ENCODE measurements at places on chromosomes 6 and 20.

DNA sequence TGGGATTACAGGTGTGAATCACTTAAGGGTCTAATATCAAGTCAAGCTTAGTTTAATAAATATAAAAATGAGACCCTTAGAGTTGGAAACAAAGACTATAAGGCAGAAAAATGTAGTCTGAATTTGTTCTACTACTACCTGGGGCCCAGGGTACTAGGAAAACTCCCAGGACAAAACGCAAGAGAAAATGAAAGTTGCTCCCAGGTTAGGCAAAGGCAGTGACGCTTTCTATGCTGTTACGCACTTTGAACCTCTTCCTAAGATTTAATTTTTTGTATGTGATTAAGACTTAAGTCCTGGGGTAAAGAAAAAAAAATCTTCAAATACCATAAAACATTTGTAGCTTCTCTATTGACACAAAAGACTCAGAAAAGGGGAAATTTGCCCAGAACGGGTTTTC is 17.3 kb downstream of the DSP start:
- DNase-seq, result no peak

- DNase-seq, result no peak
Measured at GRCh38 chr6:137756788-137757187, 110.3 kb upstream of the TNFAIP3 start.

DNA sequence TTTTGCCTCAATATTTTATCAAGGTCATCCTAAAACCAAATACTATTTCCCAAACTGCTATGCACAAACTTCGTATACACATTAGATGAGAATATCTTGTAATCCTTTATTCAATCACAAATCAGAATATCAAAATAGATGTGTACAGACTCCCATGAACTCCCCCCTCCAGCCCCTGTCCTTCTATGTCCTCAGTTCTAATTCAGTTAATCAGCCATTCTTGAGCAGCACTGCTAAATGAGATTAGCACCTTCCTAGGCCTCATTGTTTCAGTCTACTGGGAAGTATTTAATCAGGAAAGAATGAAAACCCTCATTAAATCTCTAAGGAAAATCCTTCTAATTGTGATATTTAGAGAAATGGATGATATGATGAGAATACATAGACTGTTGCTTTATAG is 36.6 kb downstream of the RCAN2 start:
- DNase-seq, result no peak

DNA sequence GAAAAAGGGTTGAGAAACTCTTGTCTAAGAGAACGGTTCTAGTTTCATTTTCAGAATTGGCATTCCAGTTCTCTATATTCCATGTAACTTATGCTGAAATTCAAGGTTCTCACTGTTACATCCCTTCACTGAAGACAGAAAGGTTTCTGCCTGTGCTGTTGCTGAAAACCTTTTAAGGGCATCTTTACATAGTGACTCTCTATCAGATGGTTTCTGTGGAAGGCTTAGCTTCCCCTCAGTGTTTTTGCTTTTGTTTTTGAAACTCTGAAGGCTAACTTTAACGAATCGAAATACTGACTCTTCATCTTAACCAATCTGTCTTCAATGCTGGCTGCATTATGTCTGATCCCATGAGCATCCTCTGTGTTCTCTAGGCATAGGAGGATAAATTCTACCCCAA is 1286.2 kb upstream of the EYS start:
- DNase-seq, result no peak

DNA sequence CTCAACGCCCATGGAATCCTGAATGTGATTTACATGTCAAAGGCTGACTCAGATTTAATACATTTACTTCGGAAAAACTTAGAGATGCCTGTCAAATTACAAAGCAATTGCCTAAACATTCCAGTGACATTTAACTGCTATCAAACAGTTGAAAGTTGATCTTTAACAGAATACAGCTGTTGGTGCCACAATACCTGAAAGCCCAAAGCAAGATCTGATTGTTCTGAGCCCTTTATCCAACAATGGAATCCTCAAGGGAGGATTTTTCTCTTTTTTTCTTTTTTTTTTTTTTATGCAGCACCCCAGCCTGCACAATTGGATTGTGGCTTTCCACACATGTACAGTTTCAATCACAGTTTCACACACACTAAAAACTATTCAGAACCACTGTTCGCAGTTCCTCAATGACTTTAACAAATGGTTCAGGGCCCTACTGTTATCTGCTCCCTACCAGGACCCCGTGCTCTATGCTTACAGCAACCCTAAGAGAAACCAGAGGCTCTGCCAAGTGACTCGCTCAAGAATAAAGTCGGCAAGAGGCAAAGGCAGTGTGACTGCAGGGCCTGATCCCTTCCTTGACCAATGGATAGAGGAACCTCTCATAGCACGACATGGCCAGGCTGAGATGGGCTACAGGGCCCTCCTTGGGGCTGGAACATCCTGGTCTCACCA is 33.3 kb downstream of the EPB41L2 start:
- peak; percentile 42 for DNase-seq

DNA sequence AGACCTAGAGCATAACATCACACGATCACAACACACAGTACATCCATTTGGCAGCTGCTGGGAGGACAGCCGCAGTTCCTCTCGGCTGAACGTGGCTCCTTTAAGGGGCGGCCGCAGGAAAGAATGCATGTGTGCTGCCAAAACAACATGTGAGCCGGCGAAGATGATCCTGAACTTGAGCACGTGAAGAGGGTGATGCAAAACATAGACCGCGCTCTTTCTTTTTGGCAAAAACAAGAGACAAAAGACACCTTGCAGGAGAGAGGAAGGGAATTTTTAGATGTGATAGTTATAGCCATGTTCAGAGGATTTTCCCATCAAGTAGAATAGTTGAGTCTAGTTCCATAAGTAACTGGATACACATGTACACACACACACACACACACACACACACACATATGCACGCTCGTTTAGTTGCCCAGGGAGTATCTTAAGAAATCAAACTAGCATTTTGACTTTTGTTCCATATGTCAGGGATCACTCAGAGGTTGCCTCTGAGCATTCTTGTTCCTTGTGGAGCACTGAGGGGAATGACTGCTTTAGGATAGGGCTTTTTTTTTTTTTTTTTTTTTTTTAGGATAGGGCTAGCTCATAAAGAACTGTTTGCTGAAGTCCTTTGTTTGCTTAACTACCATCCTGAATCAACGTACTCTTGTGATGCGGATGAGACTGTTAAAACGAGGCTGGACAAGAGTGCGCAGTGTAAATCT is 21.7 kb upstream of the RANBP9 start:
- DNase-seq, result no peak

DNA sequence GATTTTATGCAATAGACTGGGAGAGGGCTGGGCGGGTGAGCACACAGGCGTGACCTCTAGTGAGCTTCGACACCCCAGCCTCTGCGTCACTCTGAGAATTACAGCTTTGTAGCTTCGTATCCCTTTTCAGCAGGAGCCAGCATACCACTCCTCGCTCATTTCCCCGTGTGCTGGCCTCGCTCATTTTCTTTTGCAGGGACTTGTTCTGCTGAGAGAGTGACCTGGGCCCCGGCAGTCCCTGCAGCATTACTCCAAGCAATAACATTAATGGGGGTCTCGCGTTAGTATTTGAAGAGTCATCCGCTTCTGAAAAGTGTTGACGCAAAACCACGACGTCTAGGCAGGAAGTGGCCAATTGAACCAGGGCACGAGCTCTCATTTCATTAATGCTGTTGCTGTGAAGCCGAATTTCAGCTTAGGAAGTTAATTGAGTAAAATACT is 193.7 kb downstream of the QKI start:
- no peak for DNase-seq

- DNase-seq, result no peak
Measured at GRCh38 chr20:35734374-35734773, 7.7 kb downstream of the RBM39 start.

- no peak for DNase-seq
Measured at GRCh38 chr20:1856424-1856823, 38.8 kb upstream of the SIRPA start.

GRCh38 chr6:147642458-147642857 is 134.0 kb downstream of the SAMD5 start:
- DNase-seq, result no peak

- no peak for DNase-seq
Measured at GRCh38 chr20:44888226-44889103, 3.0 kb downstream of the YWHAB start.

GRCh38 chr20:50130995-50131394 is 18.0 kb upstream of the UBE2V1 start:
- DNase-seq, result no peak

GRCh38 chr20:56628873-56629463 is at the start of gene TFAP2C:
TSS of gene TFAP2C (plus strand) at chr20:56629306. CDS start at chr20:56629545, 239 bp downstream.
- no peak for DNase-seq

GRCh38 chr6:158697811-158698210 is 48.0 kb downstream of the SYTL3 start:
- no peak for DNase-seq

- DNase-seq, result no peak
Measured at GRCh38 chr20:3547906-3548305, 77.1 kb downstream of the ATRN start.

- no peak for DNase-seq
Measured at GRCh38 chr20:54491506-54491905, 16.1 kb downstream of the DOK5 start.

- DNase-seq, result peak; percentile 10
Measured at GRCh38 chr6:62150048-62150663, 135.9 kb downstream of the KHDRBS2 start.

DNA sequence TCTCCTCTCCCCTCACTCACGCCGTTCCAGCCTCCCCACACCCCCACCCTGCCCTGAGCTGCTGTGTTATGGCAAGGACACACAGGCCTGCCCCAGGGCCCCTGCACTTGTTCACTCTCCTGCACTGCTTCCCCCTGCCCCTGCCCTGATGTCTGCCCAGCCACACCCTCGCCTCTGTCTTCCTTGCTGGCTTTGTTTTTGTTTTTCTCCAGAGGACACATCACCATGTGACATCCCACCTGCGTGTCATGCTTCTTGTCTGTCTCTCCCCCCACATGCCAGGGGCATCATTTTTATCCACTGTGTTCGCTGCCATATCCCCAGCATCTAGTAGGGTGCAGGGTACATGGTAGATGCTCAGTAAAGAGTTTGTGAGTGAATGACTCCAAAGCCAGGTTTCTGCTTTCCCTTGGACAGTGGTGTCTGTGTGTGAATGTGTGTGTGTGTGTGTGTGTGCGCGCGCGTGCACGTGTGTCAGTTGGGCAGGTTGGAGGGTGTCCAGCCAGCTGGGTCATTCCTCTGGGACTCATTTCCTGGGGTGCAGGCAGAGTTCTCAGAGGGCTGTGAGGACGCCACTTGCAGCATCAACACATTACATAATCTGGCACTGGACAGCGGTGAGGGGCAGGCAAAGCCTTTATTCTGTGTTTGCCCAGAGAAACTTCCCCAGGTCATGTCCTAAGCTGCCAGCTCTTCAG is 60.6 kb downstream of the STK35 start:
- no peak for DNase-seq

- DNase-seq, result no peak
Measured at GRCh38 chr6:41162687-41163418, at the start of gene TREM2. TSS of gene TREM2 (minus strand) at chr6:41163116. CDS start at chr6:41163082, 34 bp downstream.

DNA sequence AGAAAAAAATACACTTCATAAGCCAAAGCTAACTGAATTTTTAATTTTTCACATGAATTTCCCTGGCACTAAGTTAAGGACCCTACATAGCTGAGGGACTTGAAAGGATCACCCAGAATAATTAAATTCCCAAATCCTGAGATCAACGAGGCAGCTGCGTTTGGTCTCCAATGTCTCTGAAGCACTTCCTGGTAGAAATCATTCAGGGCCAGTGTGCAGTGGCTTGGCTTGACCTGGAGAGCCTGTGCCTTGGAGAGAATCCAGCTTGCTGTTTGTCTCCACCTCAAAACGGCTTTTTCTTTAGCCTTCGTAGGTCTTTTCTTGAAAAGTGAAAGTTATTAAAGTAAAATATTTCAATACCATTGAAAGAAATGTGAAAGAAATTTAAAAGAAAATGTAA is 92.4 kb downstream of the SMOC2 start:
- no peak for DNase-seq

DNA sequence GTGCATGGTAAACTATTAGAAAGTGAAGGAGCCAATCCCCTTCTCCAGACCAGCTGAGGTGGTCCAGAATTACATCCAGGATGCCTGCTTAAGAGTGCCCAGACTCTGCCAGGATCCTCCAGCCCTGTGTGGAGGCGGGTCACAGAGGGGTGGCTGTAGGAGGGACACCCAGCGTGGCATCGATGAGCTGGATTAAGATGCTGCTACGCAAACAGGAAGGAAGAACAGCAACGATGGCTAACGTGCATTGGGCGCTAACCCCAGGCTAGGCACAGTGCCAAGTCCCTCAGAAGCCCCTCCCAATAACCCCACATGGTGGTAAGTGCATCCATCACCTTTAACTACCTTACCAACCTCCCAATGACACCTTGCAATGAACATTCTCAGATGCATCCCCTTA is 63.9 kb upstream of the MRPS10 start:
- DNase-seq, result no peak

DNA sequence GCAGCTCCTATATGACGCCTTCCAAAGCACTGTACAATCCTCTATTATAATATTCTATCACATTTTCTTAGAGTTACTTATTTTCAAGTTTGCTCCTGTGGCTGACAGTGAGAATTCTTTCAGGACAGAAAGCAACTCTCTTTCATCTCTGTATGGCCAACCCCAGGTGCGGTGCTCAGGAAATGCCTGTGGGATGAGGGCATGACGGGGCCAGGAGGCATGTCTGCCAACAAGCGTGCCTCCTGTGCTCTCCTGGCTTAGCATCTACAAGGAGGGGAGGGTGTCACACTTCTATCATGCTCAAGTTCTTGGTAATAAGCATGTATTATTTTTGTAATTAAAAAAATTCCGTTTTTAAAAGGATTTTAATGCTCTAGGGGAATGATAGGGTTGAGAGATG is 11.4 kb downstream of the MRPL14 start:
- DNase-seq, result peak; percentile 81

GRCh38 chr6:35146453-35146852 is 5.3 kb upstream of the TCP11 start:
- peak; percentile 27 for DNase-seq

DNA sequence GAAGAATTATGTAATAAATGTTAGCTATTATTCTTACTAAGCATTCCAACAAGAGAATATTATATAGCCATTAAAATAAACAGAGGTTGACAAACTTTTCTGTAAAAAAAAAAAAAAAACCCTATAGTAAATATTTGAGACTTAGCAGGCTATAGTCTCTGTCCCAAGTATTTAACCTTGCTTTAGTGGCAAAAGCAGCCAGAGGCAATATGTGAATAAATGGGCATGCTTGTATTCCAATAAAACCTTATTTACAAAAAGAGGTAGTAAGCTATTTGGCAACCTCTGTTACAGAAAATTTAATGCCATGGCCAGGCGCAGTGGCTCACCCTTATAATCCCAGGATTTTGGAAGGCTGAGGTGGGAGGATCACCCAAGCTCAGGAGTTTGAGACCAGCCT is 14.6 kb downstream of the CDK5RAP1 start:
- no peak for DNase-seq

GRCh38 chr6:117165911-117166499 is 99.4 kb upstream of the VGLL2 start:
- no peak for DNase-seq
